ENCODE measurements at places on chromosomes 3 and 15.

- DNase-seq = no peak
These were observed 24.9 kb upstream of the PLSCR1 start for GRCh38 chr3:146569314-146569713.

GRCh38 chr3:49785565-49786356 lies 581 bp downstream of the IP6K1 start:
- no peak for DNase-seq

DNA sequence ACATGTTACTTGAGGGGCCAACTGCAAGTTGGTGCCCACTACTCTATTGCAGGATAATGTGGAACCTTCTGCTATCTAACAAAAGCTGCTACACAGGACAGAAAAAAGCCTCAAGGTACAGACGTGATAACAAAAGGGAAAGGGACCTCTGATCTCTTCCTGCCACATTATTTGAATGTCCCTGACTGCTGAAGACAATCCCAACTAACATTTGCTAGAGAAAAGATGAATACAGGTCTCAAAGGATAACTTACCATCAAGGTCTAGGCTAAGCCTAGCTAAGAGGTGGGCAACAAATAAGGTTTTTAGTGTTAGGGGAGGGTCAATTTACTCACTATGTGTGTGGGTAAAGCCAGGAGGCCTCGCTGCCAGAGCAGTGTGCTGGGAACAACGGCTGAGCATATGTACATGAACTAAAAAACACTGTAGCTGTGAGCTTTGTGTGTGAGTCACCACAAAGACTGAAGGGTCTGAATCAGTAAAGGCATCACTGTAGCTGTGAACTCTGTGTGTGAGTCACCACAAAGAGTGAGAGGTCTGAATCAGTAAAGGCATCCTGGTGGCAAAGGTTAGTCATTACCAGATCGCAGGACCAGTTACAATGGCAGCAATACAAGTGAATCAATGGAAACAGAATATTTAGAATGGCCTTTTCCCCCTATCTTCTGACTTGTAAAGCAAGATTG lies 111.7 kb downstream of the LMLN start:
- no peak for DNase-seq

- no peak for DNase-seq
These were observed 62.3 kb downstream of the GALK2 start for GRCh38 chr15:49232236-49232806.

- no peak for DNase-seq
These were observed 3.8 kb downstream of the PRR23E start for GRCh38 chr3:127196466-127197299.

DNA sequence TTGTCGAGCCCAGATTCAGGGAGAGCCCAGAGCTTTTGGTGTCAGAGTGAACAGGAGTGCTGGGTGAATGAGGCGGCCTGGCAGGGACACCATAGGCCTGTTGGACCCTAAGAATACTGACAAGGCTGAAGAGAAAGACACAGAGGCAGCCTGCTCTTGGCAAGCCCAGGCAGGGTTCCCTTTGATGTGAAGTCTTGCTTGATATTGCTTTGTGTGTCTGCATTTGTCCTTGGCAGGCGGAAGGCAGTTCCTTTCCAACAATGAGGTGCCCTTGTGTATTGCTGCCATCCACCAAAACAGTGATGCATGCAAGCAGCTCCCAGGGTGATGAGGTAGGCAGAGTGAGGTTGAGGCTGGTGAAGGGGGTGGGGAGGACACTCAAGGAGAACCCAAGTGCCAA lies 152.7 kb upstream of the TSC22D2 start:
- DNase-seq = no peak

- no peak for DNase-seq
These were observed 154.3 kb downstream of the RBPMS2 start for GRCh38 chr15:64621056-64621455.

- no peak for DNase-seq
These were observed 86.1 kb upstream of the PSMD6 start for GRCh38 chr3:64109438-64109837.

DNA sequence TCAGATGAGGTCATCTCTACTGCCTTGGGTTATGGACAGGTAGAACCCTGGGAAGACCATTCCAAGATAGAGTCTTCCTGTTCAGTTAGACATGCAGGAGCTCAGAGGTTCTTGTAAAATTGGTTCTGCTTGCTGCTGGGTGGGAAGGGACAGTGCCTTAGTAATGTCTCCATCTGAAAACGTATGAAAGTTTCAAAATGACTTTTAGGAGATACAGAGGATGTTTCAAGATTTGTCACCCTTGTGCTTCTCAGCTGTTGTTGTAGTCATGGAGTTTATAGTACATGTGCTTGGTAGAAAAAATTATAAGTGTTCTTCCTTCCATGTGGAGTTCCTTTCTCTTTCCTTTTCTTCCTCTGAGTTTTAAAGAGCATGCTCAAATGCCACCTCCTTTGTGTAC lies 885.2 kb upstream of the CFAP20DC start:
- no peak for DNase-seq

GRCh38 chr3:126925411-126926171 lies 57.3 kb upstream of the PLXNA1 start:
- DNase-seq = no peak
